Fibroblast of skin of scalp (primary cell): ENCODE measurements at places on chromosomes 2 and 18.

GRCh38 chr2:205141381-205141780 is 540.9 kb upstream of the NRP2 start:
- DNase-seq, result no peak

- DNase-seq, result no peak
These were observed 37.0 kb upstream of the CRIM1 start for GRCh38 chr2:36318547-36318946.

- DNase-seq, result no peak
These were observed 9.2 kb upstream of the CCDC141 start for GRCh38 chr2:179059026-179059700.

- no peak for DNase-seq
These were observed 24.6 kb downstream of the RTN4 start for GRCh38 chr2:55025627-55026026.

DNA sequence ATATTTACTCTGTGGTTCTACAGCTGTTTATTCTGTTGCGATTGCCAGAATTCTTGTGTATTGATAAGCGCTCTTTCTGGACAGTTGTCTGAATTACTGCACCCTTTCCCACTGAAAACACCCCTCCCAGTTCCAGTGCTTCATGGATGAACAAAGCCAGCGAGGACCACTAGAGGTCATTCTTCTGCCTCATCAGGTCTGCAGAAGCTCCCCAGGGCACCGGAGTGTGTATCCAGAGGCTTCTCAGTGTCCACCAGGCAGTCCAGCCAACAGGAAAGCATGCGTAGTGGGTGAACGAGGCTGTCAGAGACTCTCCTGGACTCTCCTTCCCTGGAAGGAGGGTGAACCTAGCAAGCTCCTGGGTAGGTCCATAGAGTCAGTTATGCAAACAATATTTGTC is 40.6 kb upstream of the INHBB start:
- DNase-seq, result peak; percentile 25

DNA sequence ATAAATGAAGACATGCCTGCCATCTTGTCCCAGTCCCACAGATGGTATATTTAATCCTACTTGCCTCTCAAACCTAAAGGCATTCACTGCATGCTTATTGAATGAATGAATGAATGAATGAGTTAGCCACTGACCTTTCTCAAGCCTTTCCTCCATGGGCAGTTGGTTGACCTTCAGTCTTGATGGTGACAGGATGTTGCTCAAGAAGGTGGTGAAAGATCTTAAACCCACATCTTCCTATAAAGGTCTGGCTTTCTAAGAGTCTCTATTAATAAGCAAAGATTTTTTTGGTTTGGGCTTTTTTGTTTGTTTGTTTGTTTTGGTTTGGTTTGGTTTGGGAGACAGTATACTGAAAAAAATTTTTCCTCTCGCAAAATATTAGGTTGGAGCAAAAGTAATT is 41.7 kb downstream of the KIAA2012 start:
- no peak for DNase-seq

DNA sequence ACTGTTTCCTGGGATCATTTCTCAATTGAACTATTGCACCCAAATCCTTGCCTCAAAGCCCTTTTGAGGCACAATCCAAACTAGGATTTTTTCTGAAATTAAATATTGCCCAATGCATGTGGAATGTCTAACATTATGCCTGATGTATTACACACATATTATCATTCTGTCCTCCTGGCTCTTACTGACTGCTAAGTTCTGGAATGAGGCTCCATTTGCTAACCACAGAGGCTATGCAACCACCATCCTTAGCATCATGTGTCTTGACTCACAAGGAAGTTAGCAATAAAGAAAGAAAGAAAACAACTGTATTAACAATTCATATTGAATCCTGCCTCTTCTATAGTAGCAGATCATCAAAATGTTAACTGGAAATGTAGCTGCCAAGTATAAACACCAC is 1142.7 kb downstream of the CNTNAP5 start:
- DNase-seq, result peak; percentile 84

- no peak for DNase-seq
These were observed 4.8 kb upstream of the ARHGAP15 start for GRCh38 chr2:143124445-143124844.

GRCh38 chr2:224286923-224287322 is 115.0 kb downstream of the FAM124B start:
- DNase-seq, result peak; percentile 22

GRCh38 chr2:86006524-86006923 is 99.2 kb downstream of the POLR1A start:
- no peak for DNase-seq

DNA sequence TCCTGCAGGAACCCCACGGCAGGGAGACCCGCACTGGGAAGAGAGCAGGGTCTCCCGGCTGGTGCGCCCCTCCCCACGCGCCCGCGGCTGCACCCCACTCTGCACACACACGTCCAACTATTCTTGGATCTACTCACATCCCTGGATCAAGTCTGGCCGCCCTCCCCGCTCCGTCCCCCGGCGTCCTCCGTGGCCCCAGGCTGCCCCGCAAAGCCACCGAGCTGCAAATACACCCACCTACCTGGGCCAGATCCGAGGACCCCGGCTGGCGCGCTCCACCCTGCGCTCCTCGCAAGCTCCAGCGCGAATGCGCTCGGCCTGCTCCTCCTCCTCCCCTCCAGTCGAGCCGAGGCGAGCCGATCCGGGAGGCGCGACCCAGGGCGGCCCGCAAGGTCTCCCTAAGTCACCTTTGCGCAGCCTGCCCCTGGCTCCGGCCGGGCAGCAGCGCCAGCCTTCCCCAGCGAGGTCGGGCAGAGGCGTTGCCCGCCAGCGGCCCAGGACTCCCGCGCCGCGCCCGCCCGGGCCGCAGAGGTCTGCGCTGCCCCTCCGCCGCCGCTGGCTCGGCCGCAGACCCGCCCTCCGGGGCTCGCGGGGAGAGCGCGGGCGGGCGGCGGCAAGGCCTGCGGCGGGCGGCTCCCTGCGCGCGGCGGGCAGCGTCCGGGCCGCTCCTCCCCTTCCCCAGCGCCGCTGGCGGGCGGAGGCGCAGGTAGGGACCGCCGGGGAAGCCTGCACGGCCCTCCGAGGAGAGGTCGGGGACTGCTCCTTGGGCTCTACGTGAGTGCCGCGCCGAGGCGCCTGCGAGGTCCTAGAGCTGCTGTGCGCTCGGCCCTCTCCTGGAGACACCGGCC is 126.0 kb downstream of the OSBPL1A start:
- DNase-seq, result peak; percentile 83

DNA sequence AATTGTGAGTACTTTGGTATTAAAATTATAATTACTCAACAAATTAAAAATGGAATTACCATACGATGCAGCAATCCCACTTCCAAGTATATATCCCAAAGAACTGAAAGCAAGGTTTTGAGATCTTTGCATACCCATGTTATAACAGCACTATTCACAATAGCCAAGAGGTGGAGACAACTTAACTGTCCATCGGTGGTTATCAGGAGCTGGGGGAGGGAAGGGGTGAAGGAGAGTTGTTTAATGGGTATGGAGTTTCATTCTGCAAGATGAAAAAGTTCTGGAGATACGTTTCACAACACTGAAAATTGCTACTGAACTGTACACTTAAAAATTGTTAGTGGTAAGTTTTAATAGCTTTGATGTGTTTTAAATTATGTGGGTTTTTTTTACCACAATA is 25.7 kb downstream of the RAB10 start:
- DNase-seq, result no peak

GRCh38 chr2:185278761-185279160 is 459.8 kb upstream of the FSIP2 start:
- no peak for DNase-seq

- DNase-seq, result peak; percentile 48
These were observed 169.1 kb upstream of the THUMPD2 start for GRCh38 chr2:39948016-39948719.

DNA sequence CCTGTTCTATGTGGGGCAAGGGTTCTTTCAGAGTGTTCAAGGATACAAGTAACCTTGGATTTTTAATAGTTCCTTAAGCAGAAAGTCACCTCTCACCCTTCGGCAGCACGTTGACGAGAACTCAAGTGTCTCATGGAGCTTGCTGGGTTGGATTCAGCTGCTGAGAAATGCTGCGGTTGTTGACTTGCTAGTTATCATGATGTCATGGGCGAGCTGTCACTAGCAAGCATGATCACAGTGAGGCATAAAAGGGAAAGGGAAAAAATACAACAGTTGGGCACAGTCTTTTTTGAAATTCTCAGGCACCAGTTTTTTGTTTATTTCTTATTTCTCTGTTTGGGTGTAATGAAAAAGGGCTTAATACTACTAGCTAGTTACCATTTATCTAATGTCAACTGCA is 53.2 kb downstream of the ADCYAP1 start:
- no peak for DNase-seq

GRCh38 chr2:118032169-118033013 is 18.5 kb upstream of the CCDC93 start:
- DNase-seq, result peak; percentile 33

DNA sequence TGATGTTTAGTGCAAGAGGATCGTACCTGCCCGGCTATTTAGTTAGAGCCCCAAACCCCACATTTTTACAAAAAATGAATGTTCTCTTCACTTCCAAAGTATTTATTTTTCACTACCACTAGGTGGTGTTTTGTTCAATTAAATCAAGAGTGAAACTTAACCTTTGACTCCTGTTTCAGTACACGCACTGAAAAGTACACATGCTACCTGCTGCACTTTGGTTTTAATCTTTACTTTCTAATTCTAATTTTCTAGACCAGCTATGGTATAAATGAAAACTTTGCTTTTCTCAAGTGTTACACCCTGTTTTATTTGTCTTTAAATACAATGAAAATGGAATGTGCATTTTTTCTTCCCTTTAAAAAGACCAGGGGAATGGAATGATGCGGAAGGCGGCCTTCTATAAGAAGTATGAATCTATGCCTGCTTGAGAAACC is 31.4 kb upstream of the CHN1 start:
- DNase-seq, result peak; percentile 22

- DNase-seq, result no peak
These were observed 34.5 kb downstream of the KCNG3 start for GRCh38 chr2:42459296-42459695.

GRCh38 chr2:127175041-127175721 is 44.9 kb downstream of the CYP27C1 start:
- peak; percentile 72 for DNase-seq

GRCh38 chr2:56508662-56509061 is 324.9 kb downstream of the CCDC85A start:
- DNase-seq, result no peak

GRCh38 chr2:224513991-224514390 is 71.2 kb downstream of the CUL3 start:
- peak; percentile 40 for DNase-seq

- no peak for DNase-seq
These were observed 30.0 kb downstream of the THNSL2 start for GRCh38 chr2:88199912-88200682.

GRCh38 chr2:195620501-195620900 is 36.5 kb upstream of the SLC39A10 start:
- no peak for DNase-seq

- DNase-seq, result no peak
These were observed 108.7 kb upstream of the ATL2 start for GRCh38 chr2:38485734-38486133.

DNA sequence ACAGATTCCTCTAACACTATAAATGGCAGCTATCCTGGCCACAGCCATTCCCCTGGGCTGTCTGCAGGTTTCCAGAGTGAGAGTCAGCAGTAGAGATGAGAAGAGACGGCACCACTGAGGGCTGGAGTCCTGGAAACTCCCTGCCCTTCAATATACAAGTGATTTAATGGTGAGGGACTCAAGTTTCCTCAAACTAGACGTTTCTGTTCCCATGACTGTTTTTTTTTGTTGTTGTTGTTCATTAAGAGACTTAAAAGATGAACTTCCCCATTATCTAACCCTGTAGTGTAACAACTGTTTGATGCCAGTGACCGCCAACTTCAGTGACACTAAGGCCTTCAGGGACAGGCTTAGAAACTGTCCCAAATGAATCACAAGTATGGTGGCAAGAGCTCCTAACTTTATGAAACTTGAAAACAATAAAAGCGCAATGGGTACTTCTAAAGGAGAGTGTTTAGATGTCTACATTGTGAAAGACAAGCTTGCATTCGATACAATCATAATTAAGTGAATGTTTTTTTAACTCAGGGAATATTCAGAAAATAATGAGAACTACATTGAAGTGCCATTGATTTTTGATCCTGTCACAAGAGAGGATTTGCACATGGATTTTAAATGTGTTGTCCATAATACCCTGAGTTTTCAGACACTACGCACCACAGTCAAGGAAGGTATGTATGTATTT is 34.0 kb downstream of the IL1R2 start:
- no peak for DNase-seq

- DNase-seq, result peak; percentile 11
These were observed 73.1 kb downstream of the RAB3GAP1 start for GRCh38 chr2:135124924-135125886.

DNA sequence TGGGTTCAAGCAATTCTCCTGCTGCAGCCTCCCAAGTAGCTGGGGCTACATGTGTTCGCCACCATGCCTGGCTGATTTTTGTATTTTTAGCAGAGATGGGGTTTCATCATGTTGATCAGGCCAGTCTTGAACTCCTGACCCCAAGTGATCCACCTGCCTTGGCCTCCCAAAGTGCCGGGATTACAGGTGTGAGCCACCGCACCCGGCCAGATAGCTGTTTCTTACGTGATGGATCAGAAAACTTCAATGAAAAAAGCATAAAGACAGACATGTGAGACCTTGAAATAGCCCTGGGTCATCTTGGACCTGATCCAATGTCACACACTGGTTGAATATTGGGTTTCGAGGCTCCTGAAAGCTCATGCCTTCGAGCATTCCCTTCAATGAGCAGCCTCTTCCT is 66.7 kb upstream of the RTN4 start:
- no peak for DNase-seq

- DNase-seq, result no peak
These were observed 16.8 kb downstream of the AKAIN1 start for GRCh38 chr18:5180254-5180653.

- DNase-seq, result no peak
These were observed 142.0 kb upstream of the FSHR start for GRCh38 chr2:49296107-49296867.

- peak; percentile 15 for DNase-seq
These were observed 269.8 kb upstream of the ID2 start for GRCh38 chr2:8412082-8412481.

- DNase-seq, result peak; percentile 49
These were observed 27.2 kb upstream of the BBS5 start for GRCh38 chr2:169452080-169452479.

GRCh38 chr2:64950226-64951160 is 38.7 kb upstream of the SLC1A4 start:
- no peak for DNase-seq

GRCh38 chr2:141941210-141941714 is 189.6 kb downstream of the LRP1B start:
- no peak for DNase-seq

DNA sequence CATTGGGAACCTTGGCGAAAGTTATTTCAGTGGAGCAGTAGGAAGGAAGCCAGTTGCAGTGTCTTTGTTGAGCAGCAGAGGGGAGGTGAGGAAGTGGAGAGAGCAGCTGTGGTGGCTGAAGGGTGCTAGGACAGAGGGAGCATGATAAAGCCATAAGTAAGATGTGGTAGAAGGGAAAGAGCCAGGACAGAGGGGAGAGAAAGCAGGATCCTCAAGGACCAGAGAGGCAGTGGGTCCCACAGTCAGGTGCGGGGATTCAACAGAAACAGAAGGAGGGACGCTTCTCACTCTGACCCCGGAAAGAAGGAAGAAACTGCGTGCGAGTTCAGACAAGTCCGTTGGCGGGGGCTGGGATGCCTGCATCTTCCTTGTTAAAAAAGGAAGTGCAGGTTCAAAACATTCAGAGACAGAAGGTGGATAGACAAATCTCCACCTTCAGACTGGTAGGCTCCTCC is at the start of gene CXCR2:
Gene CXCR2, plus strand, starts transcription at position 403 of the 455 bp plus-strand sequence. CDS start 8,774 bp downstream, outside the sequence.
- no peak for DNase-seq
